T follicular helper cell (primary cell): ENCODE measurements at places on chromosomes 1 and 21.

DNA sequence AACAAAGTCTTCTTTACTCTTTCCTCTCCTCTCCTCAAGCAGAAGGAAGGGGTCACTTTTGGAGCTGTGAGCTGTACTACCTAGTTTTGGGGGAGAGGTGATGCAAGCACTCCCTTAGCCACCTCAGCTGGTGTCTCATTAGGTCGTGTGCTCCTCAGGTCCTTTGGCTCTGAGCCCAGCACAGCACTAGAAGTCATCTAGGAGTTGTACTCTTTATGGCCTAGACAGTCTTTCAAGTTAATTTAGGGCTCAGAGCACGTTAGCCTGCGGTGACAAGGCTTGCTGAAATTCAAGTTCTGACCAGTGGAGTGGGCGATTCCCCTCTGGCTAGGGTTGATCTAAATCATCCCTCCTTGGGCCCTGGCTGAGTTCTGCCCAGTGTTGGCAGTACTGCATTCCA lies 48.0 kb upstream of the WDR26 start:
- DNase-seq, result no peak

- no peak for DNase-seq
These were observed 41.0 kb downstream of the RUNX3 start for GRCh38 chr1:24888971-24889676.

DNA sequence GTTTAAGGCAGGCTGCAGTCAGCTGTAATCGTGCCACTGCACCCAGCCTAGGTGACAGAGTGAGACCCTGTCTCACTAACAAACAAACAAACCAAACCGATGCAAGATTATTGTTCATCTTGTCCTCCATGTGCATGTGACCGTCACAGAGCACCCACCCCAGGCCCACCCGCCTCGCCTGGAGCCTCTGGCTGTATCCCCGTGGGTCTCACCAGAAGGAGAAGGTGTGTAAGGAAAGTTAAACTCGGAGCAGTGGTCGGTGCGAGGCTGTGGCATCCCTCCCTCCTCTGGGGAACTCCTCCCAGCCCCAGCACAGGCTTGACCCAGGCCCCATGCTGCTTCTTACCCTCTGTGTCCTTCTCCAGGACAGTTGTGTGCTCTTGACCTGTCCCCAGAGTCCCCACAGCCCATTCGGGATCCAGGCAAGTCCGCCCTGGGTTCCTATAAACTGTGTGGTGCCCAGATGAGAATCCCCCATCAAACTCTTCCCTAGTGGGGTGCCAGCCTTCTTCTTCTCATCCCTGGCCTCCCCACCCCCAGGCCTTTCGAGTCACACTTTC lies 318.4 kb downstream of the AJAP1 start:
- DNase-seq, result no peak

GRCh38 chr1:88169139-88169538 lies 514.9 kb upstream of the PKN2 start:
- DNase-seq, result no peak

- DNase-seq, result no peak
These were observed 21.2 kb downstream of the STXBP3 start for GRCh38 chr1:108767708-108768107.

DNA sequence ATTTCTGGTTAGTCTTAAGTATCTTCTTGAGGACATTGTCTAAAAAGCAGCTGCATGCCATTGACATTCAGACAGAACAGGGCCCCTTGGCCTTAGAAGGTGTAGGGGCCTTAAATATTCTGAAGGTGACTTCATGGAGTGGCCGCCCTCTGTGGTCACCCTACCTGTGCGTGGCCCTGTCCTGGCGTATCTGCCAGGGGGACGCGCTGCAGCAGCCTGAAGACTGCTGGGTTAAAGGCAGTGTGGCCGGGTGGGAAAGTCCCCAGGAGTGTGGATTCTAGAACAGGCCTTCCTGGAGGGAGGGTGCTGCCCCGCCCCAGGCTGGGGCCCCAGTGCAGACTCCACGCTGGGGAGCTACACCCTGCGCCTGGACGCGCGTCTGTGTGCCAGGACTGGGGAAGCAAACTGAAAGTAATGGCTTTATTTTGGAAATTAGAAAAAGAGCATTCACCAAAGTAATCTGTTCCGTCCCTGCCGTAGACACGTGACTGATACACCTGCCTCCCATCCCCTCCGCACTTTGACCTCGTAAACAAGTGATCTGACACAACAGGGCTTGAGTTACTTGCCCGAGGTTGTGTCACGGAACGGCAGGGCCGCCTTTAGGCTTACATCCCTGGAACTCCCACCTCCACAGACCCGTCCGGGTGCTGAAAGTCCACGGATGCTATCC lies 1.8 kb downstream of the AGPAT3 start:
- peak; percentile 43 for DNase-seq

- DNase-seq, result no peak
These were observed 77.8 kb upstream of the ZNF281 start for GRCh38 chr1:200487650-200488049.

- no peak for DNase-seq
These were observed 10.8 kb downstream of the KCNN3 start for GRCh38 chr1:154859151-154859785.

DNA sequence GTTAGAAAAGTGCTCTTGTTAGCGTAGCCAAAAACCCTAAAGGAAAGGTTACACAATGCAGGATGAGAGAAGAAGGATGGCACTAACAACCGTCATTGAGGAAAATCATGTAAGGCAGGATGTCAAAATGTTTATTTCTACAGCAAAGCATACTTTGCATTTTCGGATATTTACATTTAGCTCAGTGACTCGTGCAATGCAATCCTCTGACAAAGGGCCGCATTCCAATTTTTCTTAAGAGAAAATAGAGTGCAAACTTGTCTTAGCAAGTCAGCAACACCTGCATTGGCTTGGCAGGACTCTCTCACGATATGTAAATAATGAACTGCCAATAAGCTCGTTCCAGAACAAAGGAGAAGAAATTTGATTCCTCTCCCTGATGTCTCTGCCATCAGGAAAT lies 33.3 kb downstream of the TIAM1 start:
- no peak for DNase-seq

DNA sequence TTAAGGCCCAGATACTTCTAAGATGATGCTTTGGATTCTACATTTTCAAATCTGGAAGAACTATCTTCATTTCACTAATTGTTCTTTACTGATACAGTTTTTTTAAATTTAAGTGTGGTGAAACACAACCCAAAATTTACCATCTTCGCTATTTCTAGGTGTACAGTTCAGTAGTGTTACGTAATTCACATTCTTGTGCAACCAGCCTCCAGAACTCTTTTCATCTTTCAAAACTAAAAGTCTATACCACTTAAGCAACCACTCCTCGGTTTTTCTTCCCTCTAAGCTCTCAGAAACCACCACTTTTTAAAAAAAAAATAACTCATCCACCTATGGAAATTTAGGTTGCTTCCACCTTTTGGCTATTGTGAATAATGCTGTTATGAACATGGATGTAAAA lies 220.7 kb downstream of the PDE4B start:
- DNase-seq, result no peak

DNA sequence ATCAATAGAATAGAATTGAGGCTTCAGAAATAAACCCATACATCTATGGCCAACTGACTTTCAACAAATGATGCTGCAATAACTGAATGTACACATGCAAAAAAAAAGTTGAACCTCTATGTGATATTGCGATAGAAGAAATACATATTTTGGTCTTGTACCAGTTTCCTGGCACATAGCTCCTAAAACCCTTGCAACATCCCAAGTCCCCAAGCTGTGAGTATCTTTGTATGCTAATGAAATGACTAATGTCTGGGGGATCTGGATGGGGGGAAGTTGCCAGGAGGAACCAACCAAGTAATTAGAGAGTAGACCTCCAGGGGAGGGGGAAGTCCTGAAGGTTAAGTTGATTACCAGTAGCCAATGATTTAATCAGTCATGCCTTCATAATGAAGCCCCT lies 24.4 kb downstream of the BLZF1 start:
- no peak for DNase-seq

DNA sequence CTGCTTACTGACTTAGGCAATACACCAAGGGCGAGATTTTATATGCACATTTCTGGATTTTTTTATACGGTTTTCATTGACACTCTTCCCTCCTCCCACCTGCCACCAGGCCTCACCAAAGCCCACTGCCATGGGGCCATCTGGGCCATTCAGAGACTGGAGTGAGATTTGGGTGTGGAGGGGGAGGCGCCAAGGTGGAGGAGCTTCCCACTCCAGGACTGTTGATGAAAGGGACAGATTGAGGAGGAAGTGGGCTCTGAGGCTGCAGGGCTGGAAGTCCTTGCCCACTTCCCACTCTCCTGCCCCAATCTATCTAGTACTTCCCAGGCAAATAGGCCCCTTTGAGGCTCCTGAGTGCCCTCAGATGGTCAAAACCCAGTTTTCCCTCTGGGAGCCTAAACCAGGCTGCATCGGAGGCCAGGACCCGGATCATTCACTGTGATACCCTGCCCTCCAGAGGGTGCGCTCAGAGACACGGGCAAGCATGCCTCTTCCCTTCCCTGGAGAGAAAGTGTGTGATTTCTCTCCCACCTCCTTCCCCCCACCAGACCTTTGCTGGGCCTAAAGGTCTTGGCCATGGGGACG lies 57.9 kb downstream of the LACTBL1 start:
- DNase-seq, result no peak

DNA sequence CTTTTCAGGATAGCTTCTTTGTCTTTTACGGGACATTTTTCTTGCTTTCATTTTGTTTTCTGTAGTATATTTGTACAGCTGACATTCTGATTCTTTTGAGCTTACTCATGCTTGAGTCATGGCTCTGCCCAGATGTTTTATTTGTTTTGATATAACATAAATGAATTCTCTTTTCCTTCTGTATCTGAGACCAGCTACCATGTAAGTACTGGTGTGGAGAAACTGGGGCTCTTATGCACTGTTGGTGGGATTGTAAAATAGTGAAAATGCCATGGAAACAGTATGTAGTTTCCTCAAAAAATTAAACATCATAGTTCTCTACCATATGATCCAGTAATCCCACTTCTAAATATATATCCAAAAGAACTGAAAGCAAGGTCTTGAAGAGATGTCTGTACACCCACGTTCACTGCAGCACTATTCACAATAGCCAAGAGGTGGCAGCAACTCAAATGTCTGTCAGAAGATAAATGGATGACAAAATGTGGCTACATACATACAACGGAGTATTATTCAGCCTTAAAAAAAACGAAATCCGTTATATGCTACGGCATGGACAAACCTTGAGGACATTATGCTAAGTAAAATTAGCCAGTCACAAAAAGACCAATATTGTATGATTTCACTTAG lies 61.4 kb downstream of the EIF2B3 start:
- DNase-seq, result no peak

- no peak for DNase-seq
These were observed 511 bp upstream of the SNX27 start for GRCh38 chr1:151611288-151611790.

- DNase-seq, result no peak
These were observed 43.3 kb upstream of the PCBP3 start for GRCh38 chr21:45600248-45600647.

DNA sequence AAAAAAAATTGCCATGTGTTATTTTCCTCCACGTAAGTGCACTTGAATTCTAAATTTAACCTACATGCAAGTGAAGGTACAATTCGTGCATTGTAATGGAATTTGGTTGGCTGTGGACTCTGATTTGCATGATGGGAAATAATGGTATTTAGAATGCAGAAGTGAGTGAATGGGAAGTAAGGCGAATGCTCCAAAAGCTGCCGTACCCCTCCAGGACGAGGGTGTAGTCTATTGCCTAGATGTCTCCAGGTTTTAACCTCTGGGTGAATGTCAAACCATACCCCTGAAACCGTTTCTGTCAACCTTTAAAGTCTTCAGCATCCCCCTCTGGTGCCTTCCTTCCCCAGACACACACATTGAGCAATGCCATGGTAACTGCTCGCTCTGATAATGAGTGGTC lies 44.5 kb downstream of the KIAA0040 start:
- DNase-seq, result no peak

DNA sequence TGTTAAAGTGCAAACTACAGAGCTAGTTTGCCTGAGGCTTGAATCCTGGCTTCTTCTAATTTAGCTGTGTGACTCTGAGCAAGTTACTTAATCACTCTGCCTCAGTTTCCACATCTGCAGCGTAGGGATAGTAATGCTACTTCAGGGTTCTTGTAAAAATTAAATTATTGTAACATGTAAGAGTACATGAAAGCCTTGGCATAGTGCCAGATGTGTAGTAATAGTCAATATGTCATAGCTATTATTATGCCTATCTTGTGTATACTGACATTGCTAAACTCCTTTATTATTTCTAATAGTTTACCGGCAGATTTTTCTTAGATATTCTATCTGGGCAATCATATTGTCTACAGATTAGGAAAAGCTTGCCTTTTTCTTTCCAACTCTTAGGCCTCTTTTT lies 6.8 kb upstream of the TADA1 start:
- no peak for DNase-seq

GRCh38 chr1:100847361-100848082 lies 47.1 kb downstream of the EXTL2 start:
- DNase-seq, result no peak

GRCh38 chr1:67460676-67461500 lies 30.7 kb upstream of the SERBP1 start:
- DNase-seq, result no peak

GRCh38 chr1:12167493-12168429 lies 970 bp downstream of the TNFRSF1B start:
- no peak for DNase-seq

DNA sequence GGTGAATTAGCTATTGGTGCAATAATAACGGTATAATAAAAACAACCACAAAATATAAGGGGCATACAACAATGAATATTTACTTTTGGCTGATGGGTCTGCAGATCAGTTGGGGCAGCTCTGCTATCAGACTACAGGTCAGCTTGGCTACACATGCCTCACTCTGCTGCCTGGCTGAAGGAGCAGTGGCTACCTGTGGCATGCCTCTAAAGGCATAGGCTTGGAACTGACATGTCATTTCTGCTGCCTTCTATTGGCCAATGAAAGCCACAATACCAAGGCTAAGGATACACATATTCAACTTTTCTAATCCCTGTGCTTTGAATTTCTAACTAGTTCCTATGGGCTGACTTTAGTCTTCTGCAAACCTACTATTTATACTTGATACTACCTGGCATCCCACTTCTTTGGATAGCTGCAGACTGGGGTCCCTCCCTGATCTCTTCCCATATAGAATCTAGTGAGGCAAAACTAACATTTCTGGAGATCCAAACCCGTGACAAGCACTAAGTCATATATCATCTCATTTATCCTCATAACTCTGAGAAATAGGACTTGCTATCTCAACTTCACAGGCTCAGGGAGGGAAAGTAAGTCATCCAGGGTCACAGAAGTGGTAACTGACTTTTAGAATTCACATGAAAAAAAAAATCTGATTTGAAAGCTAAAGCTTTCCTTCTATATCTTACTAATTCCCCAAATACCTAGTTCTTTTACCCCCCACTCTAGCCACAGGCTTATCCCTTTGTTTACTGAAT lies 19.2 kb upstream of the SYDE2 start:
- DNase-seq, result no peak

DNA sequence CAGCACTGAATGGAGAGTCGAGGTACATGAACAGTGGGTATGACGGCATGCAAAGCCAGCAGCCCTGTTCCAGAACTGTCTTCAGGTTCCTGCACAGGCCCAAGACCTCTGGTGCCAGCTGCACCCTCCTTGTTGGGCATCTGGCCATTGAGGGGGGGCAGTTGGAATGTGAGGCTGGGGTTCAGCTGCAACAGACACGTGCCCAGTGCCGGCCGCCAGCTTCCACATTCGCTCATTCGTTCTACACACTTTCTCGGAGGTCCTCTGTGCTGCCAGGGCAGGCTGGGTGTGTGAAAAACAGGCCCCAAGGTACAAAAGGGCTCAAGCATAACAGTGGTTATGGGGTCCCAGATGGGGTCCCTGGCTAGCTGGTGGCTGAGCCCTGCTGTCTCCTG lies 37.9 kb upstream of the SLC19A1 start:
- no peak for DNase-seq

GRCh38 chr21:42040411-42041180 lies 30.4 kb upstream of the ZBTB21 start:
- no peak for DNase-seq
